Thoracic aorta (tissue), 2 donors: ENCODE measurements at places on chromosomes 16 and 17.

GRCh38 chr17:11668618-11669017, 70.3 kb downstream of the DNAH9 start:
- no peak for DNase-seq

DNA sequence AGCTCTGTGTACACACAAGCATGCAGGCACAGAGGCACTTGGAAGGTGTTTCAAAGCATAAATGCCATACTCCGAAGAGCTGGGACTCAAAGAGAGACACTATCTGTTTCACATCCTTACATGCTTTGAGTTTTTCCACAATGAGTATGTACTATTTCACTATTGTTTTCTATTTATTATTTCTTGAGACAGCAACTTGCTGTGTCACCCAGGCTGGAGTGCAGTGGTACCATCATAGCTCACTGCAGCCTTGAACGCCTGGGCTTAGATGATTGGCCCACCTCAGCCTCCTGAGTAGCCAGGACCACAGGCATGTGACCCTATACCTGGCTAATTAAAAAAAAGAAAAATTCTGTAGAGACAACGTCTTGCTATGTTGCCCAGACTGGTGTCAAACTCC, 31.6 kb downstream of the CYB5D2 start:
- no peak for DNase-seq

DNA sequence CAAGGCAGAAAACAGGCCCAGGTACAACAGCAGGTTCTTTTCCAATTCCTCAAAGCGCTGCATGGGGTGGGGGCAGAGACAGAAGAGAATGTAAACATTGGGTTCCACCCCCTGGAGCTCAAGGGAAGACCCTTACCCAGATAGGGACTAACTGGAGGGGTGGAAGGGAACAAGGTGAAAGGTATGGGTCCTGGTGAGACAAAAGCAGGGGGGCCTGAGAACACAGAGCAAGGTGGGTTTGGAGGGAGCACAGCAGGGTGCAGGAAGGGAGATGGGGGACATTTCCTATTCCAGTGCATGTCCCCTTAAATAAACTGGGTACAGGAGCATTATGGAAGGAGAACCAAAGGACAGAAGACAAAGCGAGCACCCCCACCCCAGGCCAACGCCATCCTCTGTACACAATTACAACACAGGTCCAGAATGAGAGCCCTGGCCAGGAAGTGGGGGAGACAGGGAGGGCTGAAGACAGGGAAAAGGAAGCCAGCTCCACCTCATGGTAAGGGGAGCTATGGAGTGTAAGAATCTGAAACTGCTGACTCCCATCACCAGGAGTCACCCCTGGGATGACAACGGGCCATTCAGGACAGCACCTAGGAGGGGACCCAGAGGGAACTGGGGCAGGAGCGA, 2.1 kb upstream of the CD2BP2 start:
- no peak for DNase-seq

GRCh38 chr17:12830777-12831247, 41.5 kb downstream of the ARHGAP44 start:
- DNase-seq, result no peak

GRCh38 chr17:54891176-54891821, 9.4 kb upstream of the TOM1L1 start:
- DNase-seq, result no peak

- DNase-seq, result no peak
These were observed 37.7 kb upstream of the TOX3 start for GRCh38 chr16:52584354-52585320.

GRCh38 chr16:75763204-75763603, 36.9 kb upstream of the CPHXL start:
- DNase-seq, result no peak
